ENCODE measurements at places on chromosomes 4 and X. TPM values are rescaled to one million over a fixed set of nuclear protein-coding genes. Genes with fewer than 3 reads are reported as not detected.
A peak's percentile ranks its signal among the peaks of the same experiment; 100 is the strongest.

DNA sequence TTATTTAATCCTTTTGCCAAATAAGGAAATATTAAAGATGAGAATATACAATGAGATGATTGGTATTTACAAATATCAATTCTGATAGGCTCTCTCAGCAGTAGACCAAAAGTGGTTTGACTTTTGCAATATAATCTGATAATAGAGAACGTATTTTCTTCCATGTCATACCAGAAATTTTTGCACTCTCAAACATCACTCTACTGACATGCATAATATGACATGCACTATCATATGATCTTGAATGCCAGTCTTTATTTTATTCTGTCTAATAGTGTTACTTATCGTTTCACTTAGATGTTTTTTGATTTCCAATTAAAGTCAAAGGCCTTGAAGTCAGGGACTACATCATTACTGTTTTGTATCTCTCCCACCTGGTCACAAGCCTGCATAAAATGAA lies 259.2 kb downstream of the PCDH7 start:
- no peak for DNase-seq

LINC00632 gene
- total RNA-seq = 10.0 TPM

DNA sequence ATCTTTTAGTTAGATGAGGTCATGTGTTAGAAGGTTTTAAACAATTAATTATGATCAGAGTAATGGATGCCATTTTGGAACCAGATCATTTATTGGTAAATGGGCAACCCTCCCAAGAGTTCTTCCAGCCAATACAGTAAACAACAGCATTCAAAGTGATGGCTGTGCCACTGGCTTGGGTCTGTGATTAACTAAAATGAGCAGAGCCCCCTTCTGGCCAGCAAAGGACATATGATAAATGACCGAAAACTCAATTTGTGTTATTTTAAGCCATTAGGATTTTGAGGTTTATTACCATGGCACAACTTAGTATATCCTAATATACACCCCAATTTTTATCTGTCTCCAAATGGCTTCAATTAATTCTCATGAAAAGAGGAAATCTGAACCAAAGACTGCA lies 90.8 kb upstream of the NPFFR2 start:
- peak; percentile 8 for DNase-seq

GRCh38 chrX:149515954-149516602 lies 11.0 kb upstream of the IDS start:
- DNase-seq = no peak

MMGT1 gene
- total RNA-seq = 27.0 TPM

DNA sequence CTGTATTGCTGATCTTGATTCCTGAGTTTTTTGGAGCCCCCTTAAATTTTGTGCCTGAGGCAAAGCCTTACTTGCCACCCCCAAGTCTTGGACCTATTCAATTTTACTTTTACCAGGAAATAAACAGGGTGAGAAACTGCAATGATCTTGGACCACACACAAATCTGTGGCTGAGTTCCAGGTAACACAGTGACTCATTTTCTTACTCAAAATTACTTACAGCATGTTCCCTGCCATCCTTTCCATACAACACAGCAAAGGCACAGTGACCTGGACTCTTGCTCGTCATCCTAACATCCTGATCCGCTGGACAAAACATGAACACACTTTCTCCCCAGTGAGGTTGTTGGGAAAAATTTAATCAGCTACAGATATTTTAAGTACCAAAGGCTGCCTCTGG lies 60.7 kb upstream of the S100G start:
- no peak for DNase-seq

DNA sequence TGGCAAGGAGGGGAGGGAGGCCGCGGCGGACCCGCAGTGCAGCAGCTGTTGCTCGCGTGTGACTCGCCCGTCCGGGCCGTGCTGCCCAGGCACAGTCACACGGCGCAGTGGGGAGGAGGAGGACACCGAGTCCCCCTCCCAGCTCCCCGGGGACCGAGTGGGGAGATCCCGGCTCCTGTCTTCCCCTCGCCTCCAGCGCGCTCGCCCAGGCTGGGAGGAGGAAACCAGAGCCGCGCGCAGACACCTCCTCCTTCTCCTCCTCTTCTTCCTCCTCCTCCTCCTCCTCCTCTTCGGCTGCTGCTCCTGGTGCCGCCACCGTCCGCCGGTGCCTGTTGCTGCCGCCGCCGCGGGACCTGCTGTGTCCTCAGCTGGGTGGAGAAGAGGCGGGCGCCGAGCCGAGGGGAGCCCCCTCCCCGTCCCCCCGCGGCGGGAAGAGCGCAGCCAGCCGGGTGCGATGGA lies at the start of gene TBC1D1:
Gene TBC1D1 (plus strand): TSS at position 284 of the 459 bp plus-strand sequence. CDS start 11,012 bp downstream, outside the sequence.
- DNase-seq = peak; percentile 45

DNA sequence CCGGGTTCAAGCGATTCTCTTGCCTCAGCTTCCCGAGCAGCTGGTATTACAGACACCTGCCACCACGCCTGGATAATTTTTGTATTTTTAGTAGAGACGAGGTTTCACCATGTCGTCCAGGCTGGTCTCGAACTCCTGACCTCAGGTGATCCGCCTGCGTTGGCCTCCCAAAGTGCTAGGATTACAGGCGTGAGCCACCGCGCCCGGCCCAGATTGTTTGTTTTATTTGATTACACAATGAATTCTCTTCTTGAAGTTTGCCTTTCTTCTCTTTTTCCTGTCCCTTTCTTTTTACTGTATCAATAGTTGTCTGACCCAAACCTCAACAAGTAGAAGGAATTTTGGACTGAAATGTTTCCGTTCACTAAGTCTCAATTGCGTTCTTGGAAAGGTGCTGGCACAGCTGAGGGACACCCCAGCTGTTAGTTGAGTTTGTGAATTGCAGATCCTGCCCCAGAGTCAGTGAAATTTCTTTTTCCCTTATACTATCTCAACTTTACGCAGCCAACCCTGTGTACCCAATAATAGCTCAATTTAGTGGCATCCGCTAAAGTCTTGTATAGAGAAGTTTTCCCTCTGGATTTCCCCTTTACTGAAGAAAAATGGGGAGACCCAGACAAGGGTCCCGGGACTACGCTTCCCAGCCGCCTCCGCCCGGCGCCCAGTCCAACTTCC lies 639 bp upstream of the MTM1 start:
- DNase-seq = no peak

DNA sequence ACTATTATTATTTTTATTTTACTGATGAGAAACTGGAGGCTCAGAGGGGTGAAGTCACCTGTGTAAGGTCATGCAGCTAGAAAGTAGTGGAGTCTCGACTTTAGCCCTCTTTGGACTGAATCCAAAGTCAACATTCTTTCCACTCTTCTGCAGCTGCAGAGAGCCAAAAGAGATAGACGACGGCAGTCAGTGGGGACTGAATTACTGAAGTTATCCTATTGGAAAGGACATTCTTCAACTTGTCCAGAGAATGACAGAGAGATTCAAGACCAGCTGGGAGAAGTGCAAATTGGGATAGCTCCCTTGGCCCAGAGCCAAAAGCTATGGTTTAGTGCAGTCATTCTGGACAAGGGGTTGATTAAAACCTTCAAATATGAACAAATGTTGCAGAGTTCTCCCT lies 42.5 kb downstream of the VGLL1 start:
- DNase-seq = no peak

PLAC1 gene
- total RNA-seq = not detected

GRCh38 chr4:52729586-52729985 lies 21.6 kb downstream of the ERVMER34-1 start:
- no peak for DNase-seq

DNA sequence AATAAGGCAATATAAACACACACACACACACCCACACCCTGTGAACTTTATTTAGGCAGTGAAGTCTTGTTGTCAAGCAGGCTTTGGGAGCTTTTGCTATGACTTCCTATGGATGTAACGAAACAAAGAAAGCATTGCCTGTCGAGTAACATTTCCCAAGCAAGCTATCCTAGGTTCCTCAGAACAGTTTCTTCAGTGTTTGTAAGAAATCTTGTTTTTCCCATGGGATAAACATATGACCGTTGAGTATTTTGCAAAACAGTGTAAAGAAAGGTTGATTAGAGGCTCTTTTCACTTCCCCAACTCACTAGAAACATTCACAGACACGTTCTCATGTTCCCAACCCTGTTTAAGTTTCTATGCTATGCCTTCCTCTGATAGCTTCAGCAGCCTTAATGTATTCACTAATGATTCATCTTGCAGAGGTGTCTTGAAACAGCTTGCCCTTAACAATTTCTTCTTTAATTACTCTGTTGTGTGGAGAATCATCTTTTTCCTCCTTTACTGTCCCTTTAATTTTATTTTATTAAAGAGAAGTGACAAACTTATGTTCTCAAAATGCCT lies 1947.1 kb upstream of the TENM3 start:
- DNase-seq = no peak
